ENCODE measurements at places on chromosomes 16 and 17. TPM values are rescaled to one million over a fixed set of nuclear protein-coding genes. Genes with fewer than 3 reads are reported as not detected.

- H3K4me1 ChIP-seq: no peaks in the 10 kb centered on the region
- no peaks in the 10 kb centered on the region for H3K36me3 ChIP-seq
- no peak overlapping the region for H3K27ac ChIP-seq
Measured at GRCh38 chr17:48134912-48135480, 27.4 kb downstream of the SNX11 start.

DNA sequence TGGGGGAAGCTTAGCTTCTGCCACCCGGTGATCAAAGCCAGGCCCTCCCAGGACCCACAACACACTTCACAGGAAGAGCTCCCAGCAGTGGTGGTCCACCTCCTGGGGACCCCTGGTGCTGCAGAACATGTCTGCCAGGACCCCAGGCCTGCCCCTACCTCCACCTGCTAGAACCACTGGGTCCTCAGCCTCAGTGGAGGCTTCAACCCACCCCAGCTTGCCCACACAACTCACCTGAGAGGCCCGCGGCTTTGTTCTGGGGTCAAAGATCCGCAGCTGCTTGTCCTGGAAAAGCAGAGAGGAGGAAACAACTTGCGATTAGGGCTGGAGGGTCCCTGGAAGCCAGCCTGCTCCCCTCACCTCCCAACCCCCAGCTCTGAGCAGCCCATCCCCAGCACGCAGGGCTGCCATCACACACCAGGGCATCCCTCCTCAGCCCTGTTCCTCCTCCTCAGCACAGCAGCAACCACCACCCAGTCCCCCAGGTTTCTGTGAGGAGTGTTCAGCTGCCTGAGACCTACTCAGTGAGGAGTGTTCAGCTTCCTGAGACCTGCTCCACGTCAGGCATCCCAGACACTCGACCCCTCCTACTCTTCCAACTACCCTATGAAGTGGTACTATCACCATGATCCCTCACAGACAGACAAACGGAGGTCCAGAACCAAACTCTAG, 21.2 kb downstream of the CORO7 start:
- no peak for DNase-seq
- H3K4me1 ChIP-seq: peaks cover 11% of the 10 kb centered on the region
- no peaks in the 10 kb centered on the region for H3K27me3 ChIP-seq
- no peak overlapping the region for H3K27ac ChIP-seq
- H3K4me3 ChIP-seq: no peak overlapping the region

DNA sequence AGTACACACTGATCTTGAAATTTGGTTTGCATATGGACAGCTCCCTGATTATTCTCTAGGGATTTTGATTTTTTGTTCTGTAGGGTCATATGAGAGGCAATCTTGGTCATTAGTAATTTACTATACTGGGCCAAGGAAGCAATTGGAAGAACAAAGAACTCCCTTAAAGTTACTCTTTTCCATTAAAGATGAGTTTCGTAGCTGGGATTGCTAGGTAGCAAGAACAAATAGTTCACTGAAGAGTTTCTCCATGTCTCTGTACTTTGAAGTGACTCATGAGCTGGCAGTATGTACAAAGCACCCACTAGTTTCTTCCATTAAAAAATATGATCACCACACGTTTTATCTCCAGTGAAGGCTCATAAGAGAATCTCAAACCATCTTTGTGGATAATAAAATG, 6.2 kb upstream of the BCAS3 start:
- DNase-seq: no peak
- H3K27me3 ChIP-seq: no peaks in the 10 kb centered on the region
- no peak overlapping the region for H3K27ac ChIP-seq
- no peak overlapping the region for H3K4me3 ChIP-seq

Gene GP1BA
- not detected for total RNA-seq

Measured in kidney (tissue), 22 donors.